ENCODE measurements at places on chromosomes 2 and 18. TPM values are rescaled to one million over a fixed set of nuclear protein-coding genes. Genes with fewer than 3 reads are reported as not detected.

GRCh38 chr18:34543356-34543755, 166.7 kb upstream of the DTNA start:
- no peak for DNase-seq

MPP4 gene
- 4.0 TPM for total RNA-seq

DNA sequence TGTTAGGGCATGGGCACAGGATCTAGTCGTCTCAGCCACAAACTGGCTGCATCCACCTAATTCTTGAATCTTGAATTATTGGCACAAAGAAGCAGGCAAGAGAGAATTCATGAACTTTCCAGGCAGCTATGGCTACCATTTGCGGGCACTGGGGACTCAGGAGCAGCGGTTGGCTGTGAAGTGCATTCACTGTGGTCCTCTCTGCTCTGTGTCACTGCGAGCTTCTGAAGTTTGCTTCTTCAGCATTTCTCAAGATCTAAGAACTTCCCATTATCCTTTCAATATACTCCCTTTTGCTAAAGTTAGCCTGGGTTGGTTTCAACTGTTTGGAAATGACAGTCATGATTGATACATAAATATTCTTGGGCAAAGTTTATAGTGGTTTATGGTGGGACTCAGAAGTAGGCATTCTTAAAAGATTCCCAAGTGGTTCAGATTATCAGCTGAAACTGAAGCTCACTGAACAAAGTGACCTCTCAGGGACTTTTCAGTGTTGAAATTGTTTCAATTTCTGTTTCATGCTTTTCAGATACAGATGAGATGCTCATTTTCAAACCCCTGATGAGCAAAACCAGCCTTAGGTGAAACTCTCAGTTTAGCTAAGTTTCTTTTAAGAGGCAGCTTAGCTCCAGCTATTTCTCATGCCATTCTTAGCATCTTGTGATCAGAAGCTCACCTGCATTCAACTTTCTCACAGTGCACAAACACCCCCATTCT, 1258.3 kb upstream of the GYPC start:
- DNase-seq, result no peak

GRCh38 chr2:216296856-216297255, 75.4 kb downstream of the MARCHF4 start:
- DNase-seq, result no peak

GRCh38 chr18:23652232-23652631, 10.5 kb downstream of the ANKRD29 start:
- no peak for DNase-seq

Data from fibroblast of the aortic adventitia (primary cell).